ENCODE measurements at places on chromosomes 1 and 21.

DNA sequence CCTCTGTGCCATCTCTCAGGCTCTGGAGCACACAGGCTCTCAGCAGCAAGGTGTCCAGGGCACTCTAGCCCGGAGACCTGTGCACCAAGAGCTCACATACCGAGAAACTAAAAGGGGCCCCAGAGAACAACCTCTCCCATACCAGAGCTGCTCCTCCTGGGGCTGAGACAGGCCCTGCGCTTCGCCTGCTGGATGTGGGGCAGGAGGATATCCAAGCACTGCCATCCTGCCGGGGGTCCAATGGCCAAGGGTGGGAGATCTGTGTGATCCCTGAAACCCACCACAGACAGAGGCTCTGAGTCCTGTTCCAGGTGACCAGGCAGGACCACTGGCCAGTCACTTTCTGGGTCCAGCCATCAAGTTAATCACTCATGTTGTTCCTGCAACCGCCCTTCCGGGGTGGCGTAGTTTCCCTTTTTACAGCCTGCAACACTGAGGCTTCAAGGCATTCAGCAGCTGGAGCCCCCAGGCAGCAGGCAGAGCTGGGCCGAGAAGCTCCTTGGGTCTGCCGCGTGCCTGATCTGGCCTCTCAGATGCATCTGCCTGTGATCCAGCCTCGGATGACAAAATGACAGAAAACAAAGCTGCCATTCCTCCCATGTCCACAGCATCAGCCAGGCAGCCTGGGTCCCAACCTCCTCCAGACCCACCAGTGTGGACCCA lies 36.7 kb upstream of the ACTRT2 start:
- no peak for DNase-seq

- no peak for DNase-seq
Measured at GRCh38 chr1:119713749-119714456, 2.2 kb downstream of the PHGDH start.

DNA sequence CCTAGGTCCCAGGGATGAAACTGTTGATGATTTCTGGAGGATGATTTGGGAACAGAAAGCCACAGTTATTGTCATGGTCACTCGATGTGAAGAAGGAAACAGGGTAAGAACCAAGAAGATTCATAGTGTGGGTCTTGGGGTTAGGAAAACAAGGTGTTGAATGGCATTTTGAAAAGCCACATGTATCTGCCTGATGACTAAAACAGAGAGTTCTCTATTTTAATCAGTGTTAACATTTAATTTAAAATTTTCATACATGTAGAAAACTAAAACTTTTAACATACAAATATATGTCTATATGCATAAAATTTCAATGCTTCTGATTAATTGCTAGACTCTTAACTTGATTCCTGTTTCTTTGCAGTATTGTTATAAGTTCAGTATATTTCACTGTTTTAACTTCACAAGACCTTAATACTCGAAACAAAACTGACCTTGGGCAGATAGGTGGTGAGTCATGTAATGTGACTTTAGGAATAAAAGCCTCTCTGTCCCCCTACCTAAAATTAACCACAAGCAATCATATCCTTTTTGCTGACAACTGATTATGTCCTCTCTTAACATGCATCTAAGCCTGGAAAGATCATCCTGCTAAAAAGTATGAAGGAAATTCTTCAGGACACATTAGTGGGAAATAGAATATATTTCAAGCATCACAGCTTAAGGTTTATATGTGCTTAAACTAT lies 95.6 kb downstream of the PTPRC start:
- DNase-seq, result no peak

DNA sequence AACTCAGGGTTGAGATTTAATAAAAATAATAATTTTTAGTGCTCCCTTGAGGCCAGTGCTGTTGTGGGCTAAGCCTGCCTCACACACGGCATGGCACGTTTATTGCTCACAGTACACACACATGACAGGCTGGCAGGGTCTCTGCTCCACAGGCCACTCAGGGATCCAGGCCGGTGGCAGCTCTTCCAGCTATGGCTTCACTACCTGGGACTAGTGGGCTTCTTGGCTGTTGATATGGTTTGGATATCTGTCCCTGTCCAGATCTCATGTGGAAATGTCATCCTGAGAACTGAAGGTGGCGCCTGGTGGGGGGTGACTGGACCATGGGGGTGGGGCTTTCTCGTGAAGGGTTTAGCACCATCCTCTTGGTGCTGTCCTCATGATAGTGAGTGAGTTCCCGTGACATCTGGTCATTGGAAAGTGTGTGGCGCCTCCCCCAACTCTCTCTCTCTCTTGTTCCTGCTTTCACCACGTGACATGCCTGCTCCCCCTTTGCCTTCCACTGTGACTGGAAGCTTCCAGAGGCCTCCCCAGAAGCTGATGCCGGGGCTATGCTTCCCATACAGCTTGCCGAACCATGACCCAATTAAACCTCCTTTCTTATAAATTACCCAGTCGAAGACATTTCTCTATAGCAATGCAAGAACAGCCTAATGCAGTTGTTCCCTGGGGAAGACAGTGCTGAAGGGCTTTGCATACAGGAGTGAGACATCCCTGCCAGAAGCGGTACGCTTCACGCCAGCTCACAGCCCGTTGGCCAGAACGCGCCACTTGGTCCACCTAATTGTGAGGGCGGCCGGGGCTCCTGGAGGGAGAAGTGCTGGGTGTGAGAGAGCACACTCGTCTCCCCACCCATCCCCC lies 226.9 kb upstream of the C1orf174 start:
- no peak for DNase-seq

DNA sequence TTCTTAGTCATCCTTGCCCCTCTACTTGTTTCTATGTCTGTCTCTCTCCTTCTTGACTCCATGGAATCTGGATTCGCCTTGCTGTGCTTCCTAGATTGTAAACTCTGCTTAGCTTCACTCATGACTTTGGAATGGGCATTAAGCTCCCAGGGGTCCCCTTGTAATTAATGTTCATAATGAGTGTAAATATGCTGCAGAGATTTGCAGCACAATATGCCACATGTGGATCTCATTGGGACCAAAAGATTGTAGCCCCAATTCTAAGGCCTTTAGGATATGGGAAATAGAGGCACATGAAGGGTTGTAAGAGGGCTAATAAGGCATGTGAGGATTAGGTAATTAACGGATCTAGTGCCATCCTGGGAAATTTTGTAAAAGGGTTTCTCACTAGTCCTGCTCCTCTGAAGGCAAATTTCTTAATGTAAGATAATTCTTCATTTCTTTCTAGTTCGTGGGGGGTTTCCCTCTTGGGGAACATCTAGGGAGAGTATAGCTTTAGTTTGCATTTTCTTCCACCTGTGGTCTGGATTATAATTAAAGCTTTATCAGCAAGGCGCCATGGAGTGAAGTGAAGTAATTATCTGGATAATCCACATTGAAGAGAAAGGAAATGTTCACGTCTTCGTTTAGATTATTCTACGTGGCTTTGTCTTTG lies 659.2 kb upstream of the PLXNA2 start:
- no peak for DNase-seq

DNA sequence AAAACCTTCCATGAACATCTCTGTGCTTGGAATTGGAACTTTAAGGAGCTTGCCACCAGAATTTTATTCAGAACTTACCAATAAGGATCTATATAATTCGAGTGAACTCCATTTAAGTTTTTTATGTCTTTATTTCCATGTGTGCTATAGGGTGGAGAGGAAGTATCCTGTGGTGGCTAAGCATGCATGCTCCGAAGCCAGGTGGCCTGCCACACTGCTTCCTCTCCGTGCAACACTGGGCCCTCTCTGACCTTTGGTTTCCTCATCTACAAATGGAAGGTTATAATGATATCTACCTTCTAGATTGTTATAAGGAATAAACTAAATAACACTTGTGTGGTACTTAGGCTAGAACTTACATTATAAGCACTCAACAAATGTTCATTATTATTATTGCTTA lies 382.1 kb downstream of the PTPRC start:
- DNase-seq, result no peak

DNA sequence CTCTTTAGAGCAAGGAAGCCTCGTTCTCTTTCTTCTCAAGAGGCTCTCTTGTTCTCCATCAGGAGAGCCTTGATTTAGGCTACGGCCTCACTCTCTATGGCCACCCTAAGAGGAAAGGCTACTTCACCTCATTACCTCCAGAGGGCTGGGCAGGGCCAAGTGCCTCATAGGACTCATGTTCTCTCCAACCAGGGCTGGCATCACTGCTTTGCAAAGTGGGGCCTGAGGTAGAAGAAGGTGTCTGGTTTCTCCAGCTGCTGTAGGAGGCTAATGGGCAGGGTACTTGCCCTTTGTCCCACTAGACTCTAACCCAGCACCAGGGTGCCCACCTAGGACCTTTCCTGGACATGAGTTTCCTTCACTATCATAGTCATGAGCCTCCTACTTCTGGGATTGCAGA lies 2.1 kb upstream of the ATXN7L2 start:
- DNase-seq, result no peak
